ENCODE measurements at places on chromosomes 1 and 21.

DNA sequence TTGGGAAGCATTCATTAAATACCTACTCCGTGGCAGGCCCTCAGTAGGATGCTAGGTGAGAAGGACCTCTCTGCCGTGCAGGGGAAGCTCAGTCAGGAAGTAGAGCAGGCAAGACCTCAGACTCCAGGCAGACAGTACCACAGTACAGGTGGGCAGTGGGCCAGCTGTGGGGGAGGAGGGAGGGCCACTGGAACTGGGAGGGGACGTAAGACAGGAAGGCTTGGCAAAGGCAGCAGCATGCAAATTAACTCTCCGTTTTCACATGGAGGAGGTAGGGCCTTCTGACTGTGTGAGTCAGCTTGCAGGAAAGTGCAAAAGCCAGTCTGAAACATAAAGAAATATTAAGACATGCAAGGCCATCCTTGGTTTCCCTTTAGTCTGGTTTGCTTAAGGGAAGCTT, 157.7 kb downstream of the TRIM33 start:
- peak; percentile 82 for DNase-seq

DNA sequence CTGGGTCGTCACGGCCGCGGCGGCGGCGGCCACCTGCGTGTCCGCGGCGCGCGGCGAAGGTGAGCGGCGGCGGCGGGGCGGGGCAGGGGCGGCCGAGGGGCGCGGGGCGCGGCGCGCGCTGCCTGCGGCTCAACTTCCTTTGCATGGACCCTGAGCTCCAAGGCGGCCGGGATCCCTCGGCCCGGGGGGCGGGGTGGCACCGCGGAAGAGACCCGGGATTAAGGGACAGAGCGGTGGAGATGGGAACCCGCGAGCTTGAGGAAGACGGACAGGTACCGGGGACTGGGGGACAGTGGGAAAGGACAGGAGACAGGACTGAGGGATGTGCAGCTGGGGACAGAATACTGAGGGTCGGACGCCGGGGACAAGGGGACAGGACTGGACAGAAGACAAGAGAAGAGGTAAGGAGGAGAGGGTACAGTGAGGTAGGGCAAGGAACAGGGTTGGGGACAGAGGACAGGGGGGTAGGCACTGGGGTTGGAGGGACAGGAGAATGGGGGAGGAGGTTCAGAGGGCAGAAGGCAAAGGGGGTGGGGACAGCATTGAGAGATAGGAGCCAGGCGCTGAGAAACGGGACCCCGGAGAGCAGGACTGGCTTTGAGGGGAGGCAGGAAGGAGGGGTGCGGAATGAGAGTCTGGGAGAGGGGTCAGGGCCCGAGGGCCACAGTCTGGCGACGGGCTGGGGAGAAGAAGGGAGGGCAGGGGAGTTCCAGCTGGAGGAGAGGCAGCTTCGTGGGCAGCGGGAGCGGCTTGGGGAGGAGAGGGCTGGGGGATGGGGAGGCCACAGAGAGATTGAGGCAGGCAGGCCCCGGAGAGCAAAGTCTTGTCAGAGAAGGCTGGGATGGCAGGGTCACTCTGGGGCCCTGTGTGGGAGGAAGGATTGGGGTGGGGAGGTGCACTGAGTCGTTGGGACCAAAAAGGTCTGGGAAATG, 648 bp downstream of the EPHA8 start:
- DNase-seq: no peak

DNA sequence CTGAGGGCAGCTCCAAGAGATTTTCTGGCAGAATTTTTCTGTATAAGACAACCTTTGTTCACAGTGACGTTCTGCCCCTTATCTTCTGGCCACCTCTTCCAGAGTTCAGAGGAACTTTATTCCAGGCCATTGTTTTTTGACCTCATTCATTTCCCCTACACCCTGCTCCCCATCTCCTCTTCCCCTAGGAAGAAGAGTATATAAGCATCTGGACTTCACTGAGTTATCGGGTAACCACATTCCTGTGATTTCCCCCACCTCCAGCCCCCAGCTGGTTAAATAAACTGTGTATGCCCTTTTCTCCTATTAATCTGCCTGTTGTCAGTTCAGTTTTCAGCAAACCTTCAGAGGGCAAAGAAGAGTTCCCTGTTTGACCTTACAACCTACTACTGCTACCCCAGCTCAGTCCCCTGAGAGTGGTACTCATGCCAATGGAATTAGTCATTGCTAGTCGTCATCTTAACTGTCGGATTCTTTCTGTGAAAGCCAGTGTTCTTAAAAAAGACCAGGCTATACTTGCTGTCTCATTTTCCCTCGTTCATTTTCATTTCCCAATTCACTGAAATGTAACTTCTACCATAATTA, 14.3 kb upstream of the ALG14 start:
- peak; percentile 39 for DNase-seq

DNA sequence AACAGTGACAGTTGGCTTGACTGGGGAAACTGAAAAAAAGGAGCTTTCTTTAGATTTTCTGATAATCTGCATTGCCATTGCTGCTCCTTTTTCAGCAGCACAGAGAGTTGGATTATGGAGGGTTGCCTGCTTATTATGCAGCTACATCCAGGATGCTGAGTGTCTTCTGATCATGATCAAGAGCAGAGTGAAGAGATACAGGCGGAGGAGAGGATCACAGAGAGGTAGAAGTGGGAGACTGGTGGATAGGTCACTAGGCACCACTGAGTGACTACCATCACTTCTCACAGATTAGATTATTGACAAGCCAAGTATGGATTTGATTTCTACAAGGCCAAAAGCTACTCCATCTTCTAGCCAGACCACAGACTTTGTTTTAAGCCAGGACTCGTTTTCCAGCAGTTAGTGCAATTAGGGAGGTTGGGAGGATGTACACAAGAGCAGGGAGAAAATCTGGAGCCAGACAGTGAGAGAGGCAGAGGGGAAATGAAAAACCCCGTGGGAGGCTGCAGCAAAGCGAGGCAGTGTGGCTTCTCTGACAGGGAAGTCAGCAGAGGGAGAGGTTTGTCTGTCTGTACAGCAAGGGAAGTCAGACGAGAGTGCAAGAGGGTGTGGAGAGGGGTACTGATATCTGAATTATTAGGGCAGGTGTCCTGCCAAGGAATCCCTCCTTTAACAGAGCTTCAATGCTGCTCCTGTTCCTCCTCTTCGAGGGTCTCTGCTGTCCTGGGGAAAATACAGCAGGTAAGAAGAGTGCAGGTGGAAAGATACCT, at the start of gene CD1E:
TSS of gene CD1E (plus strand) at position 592 of the 773 bp plus-strand sequence. CDS start at position 687, 95 bp downstream.
- no peak for DNase-seq

DNA sequence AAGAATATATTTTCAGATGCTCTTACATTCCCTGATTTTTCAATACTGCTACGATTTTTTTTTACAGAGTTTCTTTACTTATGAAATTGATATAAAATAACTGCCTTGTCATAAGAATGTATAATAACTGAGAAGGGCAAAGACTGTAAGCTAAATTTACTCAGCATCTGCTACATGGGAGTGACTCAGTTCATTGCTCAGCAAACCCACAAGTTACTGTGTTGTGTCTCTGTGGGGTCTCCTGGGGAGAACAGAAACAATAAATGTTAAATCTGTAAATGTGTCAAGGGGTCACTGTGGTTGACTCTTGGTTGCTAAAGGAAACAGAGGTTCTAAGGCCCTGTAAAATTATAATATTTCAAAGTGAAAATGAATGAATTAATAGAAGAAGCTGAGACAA, 210.3 kb upstream of the CACYBP start:
- DNase-seq: no peak

DNA sequence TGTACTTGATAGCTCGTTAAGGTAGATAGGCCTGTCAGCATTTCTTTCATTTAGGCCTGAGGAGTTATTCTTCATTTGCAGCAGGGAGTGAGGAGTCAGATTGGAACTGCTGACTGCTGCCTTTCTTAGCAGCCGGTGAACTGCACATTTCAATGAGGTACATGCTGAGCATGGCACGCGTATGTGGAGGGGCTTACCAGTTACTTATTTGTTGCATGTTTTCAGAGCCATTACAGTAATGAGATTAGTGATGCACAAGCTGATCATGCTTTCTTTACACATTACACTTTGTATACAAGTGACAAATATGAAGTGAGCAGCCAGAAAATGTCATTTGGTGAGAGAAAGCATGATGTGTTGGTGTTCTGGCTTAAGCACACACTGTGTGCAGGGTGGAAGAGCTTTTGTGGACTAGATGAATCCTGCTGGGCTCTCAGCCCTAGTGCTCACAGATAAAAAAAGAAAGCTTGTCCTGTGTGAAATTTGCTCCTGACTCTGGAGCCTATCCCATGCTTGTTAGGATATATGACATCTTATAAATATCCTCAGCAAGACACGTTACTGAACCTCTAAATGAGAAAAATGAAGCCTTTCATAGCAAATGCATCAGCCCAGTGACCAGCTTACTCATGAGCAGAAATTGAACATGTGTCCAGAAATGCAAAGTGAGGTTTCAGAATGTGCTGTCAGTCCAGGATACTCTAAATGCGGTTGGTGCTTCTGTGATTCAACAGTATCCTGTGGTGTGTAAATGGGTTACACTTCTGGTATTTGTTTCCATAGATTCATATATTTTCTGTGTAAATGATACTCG, 574.7 kb upstream of the ADGRL2 start:
- DNase-seq: no peak

GRCh38 chr21:25508364-25508763, 98.9 kb downstream of the MRPL39 start:
- no peak for DNase-seq

GRCh38 chr1:44089371-44090048, 29.1 kb upstream of the KLF17 start:
- no peak for DNase-seq

GRCh38 chr21:32991361-32991760, 34.4 kb upstream of the OLIG2 start:
- DNase-seq: no peak

DNA sequence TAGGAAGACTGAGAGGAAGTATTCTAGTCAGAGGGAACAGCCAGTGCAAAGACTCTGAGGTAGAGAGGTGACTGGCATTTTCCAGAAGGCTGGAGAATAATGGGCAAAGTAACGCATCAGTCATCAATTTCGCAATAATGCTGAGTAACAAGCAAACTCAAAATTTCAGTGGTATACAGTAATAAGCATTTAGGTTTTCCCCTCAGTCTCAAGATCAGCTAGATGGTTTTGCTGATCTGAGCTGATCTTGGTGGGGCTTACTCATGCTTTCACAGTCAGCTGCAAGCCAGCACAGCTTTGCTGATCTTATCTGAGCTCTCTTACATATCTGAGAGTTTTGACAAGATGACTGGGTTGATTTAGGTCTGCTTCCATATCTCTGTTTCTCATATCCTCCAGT, 108.7 kb downstream of the TSEN15 start:
- DNase-seq: no peak

- no peak for DNase-seq
Observed at GRCh38 chr21:34967509-34968289, 81.4 kb downstream of the RUNX1 start.

DNA sequence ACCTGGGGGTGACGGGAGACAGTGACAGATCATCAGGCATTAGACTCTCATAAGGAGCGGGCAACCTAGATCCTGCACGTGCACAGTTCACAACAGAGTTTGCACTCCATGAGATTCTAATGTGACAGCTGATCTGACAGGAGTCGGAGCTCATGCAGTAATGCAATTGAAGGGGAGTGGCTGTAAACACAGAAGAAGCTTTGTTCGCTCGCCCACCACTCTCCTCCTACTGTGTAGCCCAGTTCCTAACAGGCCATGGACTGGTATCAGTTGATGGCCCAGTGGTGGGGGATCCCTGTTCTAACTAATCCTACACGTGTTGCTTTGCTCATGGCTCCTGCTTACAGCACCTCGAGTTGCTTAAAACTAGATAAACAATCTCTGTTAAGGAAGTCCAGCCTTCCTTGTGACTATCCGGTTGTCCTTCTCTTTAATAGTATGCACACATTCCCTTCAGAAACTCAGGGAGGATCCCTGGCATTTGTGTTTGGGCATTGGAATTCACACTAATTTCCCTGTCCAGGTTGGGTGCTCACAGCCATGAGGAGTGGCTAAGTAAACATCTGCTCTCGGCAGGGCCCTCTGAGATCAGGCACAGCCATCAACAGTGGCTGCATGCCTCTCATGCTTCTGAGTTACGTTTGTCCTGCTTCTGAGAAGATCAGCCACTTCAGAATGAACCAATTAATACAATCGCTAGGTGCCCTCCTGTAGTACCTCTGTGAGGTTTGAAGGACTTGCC, 21.1 kb upstream of the F3 start:
- DNase-seq: no peak

DNA sequence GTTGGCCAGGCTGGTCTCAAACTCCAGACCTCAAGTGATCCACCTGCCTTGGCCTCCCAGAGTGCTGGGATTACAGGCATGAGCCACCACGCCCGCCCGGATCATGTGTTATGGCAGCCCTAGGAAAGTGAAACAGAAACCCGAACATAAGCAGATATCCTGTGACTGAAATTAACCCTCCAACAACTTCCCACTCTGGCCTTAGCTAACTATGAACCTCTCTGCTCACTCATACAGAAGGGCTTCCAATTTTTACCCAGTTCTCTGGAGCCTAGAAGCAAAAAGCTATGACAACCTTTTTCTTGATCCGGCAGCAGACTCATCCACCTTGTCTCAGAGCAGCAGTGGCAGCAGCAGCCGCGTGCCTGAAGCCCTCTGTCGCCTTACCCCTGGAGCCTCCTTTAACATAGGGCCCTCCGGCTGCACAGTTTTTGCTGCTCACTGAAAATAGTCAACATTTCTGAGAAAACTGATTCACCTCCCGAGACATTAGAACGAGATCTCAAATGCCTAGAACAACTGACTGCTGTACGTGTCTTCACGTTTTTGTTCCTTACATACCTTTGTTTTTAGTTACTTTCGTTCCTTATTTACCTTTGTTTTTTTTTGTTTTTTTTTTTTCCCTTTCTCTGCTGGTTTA, 9.3 kb downstream of the CBR1 start:
- no peak for DNase-seq

DNA sequence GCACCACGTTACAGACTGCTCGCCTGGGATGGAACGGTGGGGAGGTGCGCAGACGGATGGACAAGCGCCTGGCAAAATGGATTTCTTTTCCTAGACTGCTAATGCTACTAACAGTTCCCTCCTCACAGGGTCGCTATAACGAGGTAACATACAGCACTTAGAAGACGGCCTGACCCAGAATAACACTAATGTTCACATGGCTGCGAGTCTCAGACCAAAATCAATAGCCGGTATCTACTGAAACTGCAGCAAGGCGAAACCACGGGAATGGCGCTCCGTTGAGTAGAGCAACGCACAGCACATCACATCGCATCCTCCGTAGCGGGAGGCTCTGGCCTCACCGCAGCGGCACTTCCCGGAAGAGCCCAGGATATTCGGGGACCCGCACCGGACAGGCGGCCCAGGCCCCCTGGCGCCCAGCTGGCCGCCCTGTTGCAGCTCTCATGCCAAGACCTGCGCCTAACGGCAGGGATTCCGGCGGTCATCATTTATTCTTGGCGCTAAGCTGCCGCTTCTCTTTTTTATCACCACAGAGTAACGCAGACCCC, 46.6 kb downstream of the VPS26C start:
- DNase-seq: no peak

GRCh38 chr1:24964811-24965570, 34.9 kb upstream of the RUNX3 start:
- peak; percentile 83 for DNase-seq

DNA sequence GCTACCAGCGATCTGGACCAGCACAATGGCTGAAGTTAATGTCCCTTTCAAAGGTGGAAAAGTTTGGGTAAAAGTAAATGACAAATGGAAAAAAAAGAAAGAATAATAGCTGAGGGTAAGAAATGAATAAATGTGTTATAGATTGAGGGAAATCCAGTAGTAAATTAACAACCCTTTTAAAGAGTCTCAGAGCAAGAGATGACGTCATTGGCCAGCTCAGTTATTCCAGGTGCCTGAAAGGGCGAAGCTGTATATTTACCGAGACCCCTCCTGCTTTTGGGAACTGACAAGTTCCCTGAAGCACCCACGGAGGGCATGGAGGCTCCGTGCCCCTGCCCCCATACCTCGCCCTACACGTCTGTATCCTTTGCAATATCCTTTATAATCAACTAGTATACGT, 40.5 kb upstream of the KCNJ6 start:
- DNase-seq: no peak
